Caudate nucleus (tissue), 63 donors: ENCODE measurements at places on chromosomes 7 and 10.
A peak's percentile ranks its signal among the peaks of the same experiment; 100 is the strongest.

DNA sequence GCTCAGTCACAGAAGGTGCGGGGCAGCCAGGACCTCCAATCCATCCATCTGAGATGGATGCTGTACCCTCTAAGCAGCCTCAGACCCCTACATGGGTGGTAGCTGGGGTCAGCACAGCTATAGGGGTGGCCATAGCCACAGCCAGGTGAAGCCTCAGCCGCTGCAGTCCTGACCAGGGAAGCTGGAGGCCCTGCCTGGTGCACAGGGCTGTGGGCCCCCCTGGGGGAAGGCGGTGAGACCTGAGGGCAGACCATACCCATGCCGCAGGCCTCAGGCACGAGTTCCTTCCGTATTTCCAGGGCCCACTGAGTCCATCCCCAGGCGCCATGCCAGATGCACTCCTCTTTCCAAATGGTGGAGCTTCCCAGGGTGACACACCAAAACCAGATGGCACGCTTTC is 96.6 kb upstream of the KDM7A start:
- DNase-seq = no peak

DNA sequence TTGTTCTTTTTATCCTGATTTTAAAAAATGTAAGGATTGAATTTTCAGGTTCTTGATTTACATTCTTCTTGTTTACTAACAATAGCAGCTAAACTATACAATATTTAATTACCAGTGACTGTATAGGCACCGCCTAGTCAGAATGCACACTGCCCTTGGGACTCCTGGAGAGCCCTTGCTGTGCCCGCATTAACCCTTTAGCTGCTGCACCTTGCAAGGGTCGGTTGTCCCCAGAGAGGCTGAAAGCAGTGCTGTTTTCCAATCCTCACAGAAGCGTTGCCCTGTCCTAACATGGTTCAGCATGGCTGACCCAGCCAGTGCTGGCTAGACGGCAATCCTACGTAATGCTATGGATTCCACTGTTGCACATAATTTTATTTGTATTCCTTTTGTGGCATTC is 102.6 kb downstream of the HECW1 start:
- DNase-seq = no peak

- DNase-seq = no peak
Observed at GRCh38 chr10:79404690-79405131, 40.7 kb downstream of the ZCCHC24 start.

DNA sequence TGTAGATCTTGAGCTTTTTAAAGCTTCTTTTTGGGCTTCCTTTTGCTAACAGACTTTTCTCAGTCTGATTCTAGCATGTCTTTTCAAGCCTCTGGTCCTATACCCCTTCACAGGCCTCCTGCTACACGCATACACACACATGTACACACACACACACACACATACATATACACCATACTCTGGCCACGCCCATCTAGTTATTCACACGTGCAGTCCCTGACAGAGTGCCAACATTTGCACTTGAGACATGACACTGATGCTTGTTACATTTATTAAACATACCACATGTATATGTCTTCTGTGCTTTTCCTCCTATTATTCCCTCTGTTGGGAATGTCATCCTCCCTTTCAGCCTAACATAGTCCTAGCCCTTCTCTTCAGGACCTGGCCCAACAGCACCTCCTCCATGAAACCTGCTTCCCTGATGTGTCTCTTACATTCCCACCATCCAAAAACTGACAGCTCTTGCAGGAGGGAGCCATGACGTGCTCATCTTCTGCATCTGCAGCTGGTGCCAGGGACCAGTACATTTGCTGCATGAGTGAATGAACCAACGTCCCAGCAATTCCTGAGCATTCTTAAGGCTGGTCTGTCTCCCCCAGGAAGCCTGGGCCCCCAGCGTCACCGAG is 222.1 kb downstream of the ARHGAP12 start:
- DNase-seq = no peak

DNA sequence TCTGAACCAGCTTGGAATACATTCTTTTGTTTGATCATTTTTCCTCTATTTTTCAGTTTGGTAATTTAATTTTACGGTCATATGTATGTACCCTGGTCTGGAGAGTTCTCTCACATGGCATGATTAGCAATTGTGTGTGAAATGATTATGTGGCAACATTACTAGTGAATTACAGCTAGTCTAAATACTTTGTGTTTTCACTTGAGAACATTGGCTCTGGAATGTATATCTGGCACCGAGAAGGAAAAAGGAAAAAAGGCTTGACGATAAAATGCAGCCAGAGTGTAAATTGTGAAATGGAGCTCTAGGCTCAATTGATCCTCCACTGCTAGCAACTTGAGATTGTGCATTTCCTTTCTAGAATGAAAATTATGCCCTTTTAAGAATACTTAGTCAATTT is 397.2 kb downstream of the EXOC4 start:
- DNase-seq = no peak

- peak; percentile 99 for DNase-seq
Observed at GRCh38 chr10:102245082-102245931, at the start of gene GBF1. GBF1 (plus strand) TSS chr10:102245532; CDS start chr10:102258939, 13,407 bp downstream.

- no peak for DNase-seq
Observed at GRCh38 chr7:1669954-1670893, at the start of gene ELFN1. ELFN1 (plus strand) TSS chr7:1670277; CDS start chr7:1744597, 74,320 bp downstream.

DNA sequence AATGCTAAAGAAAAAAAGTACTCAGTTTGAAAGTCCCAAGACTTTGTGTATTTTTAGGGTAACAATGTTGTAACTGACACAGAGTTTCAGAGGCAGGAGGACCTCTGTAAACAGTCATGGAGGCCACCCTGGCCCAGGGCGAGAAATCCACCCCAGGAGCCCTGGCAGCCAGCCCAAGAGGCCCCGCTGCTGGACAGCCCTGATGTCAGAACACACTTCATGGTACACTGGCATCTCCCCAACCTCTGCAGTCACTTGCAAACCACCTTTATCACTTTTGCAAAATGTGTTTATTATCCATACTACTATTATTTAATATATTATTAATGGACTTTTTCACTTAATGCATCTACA is 30.2 kb downstream of the C10orf143 start:
- no peak for DNase-seq

DNA sequence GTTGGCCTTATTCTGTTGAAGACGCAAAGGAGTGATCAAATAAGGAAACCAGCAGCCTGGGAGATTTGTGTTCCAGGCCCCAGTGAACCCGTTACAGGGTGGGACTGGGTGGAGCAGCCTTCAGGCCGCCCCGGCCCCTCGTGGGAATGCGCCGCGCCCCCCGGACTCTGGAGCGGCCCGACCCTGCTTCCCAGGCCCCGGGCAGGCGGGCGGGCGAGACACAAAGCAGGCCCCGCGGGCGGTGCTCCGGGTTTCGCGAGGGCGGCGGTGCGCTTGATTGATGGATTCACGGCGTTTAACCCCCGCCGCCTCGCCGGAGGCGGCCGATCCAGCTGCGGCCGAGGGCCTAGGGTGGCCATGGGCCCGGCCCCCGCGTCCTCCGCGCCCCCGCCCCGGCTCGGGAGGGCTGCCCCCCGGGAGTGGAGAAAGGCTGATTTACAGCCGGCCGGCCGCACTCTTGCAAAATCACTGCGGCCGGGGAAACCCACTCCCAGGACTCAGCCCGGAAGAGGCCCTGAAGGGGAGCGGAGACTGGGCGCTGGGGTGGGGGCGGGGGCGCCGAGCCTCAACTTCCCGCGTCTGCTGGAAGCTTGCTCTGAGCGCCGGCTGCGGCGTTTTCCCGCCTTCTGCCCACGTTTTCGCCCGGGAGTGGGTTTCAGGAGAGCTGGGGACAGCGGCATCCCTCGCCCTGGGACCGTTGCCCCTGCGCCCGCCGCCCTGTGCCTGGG is 299.6 kb upstream of the NFE2L3 start:
- DNase-seq = no peak

DNA sequence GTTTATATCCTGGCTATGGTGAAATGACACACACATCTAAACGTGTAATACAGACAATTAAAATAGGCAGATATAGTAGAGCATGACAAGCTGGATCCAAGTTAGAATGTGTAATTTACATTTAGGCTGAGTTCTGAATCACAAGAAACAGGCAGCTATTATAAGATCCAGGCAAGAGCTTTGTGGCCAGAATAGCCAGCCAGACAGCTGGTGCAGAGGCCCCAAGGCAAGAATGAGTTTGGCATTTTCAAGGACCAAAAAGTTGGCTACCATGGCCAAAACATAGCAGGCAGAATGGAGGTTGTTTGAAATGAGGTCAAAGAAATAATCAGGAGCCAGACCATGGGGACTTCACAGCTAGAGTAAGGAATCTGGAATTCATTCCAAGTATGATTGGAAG is 281.7 kb downstream of the MTERF1 start:
- DNase-seq = no peak
